H54 (cell line): ENCODE measurements at places on chromosomes 1 and 21.

DNA sequence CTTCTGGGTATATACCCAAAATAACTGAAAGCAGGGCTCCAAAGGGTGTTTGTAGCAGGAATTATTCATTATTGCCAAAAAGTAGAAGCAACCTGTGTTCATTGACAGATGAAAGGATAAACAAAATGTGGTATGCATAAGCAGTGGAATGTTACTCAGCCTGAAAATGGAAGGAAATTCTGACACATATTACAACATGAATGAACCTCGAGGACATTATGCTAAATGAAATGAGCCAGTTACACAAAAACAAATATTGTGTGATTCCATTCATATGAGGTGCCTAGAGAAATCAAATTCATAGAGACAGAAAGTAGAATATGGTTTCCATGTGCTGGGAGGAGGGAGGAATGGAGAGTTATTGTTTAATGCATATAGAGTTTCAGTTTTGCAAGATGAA is 86.3 kb upstream of the ARTN start:
- DNase-seq: no peak

GRCh38 chr1:197042676-197043341 is 24.3 kb downstream of the F13B start:
- no peak for DNase-seq

- no peak for DNase-seq
Measured at GRCh38 chr1:28127617-28128257, 39.3 kb upstream of the EYA3 start.

- DNase-seq: no peak
Measured at GRCh38 chr1:168419736-168420135, 124.1 kb downstream of the XCL2 start.

GRCh38 chr1:235885655-235886262 is 19.1 kb upstream of the LYST start:
- DNase-seq: no peak

DNA sequence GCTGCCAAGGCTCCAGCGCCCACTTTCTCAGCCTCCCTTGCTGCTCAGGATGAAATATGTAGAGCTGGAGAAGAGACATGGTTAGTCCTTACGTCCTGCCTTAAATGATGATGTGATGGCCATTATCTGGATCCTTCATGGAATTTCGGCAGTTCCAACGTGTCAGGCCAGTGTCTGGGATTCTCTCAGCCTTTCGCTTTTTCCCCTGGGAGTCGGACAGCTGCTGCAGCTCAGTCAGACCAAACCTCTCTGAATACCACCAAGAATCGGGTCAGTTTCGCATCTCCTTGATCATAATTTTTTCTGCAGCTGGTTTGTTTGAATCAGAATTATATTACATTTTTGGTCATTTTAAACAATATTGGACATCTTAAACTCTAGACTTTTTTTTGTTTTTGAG is 22.3 kb upstream of the KLHDC8A start:
- DNase-seq: no peak

DNA sequence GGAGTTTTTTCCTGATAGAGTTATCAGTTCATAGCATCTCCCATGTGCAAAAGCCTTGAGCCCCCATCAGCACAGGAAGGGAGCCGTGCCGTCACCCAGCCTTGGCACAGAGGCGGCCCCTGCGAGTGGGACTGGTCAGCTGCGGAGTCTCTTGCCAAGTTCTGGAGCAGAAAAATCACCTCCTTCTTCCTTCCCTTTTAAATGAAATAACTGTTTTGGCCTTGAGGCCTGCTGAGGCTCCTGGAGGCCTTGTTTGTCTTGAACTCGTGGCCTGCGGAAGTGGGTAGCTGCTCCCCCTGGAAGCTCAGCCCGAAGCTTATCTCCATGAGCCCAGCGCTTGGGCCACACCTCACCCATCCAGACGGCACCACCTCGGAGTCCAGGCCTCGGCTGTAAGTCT is 145.7 kb upstream of the TMEM51 start:
- no peak for DNase-seq

DNA sequence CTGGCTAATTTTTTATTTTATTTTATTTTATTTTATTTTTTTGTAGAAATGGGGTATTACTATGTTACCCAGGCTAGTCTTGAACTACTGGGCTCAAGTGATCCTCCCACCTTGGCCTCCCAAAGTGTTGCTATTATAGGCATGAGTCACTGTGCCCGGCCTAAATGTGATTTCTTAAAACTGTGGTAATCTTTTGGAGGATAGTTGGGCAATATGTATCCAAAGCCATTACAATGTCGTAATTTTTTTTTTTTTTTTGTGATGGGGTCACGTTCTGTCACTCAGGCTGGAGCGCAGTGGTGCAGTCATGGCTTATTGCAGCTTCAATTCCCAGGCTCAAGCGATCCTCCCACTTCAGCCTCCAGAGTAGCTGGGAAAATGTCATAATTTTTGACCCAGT is 14.2 kb downstream of the ETV3L start:
- no peak for DNase-seq

DNA sequence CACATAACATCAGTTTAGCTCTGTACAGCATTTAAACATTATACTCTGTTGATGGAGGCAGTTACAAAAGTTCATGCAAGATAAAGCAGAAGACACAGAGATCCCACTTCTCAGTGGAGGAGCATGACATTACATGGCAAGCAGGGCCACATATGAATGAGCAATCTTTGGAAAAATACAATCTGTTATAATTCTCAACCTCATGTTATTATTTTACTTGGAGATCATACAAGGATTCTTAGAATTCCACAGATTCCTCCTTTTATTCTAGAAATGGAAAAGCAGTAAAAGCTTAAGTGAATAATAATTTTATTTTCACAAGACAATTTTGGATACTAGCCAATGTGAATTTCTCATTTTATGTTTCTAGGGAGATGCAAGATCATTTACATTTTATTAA is 66.6 kb downstream of the IFI44 start:
- no peak for DNase-seq

GRCh38 chr1:178283409-178283808 is 189.5 kb downstream of the RASAL2 start:
- DNase-seq: no peak

DNA sequence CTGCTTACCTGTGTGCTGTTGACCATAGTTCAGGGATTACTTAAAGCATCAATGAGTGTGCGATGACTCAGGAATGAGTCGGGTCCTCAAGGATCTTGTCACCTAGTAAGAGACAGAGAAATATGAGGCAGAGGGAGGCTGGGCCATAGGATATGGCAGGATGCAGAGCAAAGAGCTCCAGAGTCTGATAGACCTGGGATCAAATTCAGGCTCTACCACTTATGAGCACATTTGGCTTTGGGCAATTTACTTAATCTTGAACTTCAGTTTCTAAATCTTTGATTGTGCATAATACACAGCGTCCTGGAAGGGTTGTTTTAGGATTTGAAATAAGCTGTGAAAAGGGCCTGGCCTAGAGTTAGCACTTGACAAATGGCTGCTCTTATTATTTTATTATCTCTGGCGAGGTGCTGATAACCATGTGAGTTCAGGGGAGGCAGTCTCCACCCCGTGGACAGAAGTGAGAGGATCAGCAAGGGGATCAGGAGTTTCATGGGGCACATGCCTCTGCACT is 94.5 kb downstream of the ROR1 start:
- DNase-seq: peak; percentile 36

DNA sequence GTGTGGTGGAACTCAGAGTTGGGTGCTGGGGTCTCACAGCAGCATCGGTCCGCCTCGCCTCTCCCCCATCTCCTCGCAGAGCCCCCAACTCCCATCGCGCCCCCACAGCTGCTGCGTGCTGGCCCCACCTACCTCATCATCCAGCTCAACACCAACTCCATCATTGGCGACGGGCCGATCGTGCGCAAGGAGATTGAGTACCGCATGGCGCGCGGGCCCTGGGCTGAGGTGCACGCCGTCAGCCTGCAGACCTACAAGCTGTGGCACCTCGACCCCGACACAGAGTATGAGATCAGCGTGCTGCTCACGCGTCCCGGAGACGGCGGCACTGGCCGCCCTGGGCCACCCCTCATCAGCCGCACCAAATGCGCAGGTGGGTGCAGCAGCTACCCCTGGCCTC is 24.2 kb downstream of the PTPRU start:
- DNase-seq: no peak

DNA sequence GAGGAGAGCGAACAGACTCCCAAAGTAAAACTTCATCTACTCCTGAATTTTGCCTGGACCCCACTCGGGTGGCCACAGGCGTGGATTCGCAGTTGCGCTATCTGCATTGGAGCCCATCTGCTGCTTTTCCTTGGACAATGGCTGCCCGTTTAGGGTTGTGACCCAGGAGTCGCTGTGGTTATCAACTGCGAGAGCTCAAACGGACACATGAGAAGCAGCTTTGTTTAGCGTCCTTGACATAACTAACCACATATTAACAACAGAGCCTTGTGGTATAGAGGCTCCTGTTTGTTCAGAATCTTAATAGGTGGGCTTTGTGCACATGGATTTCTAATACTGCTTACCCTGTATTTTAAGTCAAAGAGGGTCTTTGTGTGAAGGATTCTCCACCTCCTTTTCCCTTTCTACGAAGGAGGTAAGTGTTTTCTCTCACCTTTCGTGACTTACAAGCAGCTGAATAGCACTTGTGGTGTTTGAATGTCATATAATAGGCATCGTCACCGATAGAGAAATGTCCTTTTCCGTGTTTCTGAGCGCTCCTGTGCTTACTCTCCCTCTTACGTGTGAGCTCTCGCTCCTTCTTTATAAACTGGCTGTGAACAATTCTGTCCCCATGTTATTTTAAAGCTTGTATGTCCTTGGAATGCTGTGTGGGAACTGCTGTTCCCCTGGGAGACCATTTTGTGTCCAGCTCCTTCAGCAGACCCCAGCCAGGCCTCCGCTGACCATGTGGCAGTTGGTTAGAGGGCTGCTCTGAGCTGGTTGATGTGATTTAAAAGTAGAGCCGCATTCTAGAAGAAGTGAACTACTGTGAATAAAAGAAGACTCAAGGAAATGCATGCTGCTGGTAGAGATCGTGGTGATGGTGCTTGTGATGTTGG is 441.4 kb downstream of the RPS6KC1 start:
- no peak for DNase-seq

DNA sequence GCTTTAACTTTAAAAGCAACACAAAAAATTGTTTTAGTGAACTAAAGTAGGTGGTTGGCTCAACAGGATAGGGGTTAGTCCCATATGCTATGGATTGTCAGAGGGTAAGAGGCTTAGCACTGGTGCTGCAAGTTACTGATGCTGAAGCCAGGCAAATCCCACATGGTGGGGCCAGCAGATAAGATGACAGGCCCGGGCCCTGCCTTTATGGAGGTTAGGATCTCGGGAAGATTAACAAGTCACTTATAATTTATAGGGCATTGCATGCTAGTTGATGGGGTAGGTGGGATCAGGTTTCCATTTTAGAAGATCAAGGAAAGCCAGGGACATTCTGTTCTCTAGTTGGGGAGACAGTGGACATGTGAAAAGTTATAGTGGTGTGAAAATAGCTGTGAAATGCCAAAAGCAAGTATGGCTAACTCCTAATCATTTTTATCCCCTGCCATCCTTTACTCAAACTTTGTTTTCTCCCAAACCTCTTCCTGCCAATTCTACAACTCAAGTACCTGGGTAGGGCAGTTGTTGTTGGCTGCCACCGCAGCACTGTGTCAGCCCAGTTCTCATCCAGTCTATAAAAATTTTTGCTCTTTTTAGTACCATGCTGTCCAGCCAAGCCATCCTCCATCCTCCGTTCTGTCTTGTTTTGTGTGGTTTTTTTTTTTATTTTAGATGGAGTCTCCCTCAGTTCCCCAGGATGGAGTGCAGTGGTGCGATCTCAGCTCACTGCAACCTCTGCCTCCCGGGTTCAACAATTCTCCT is 10.3 kb downstream of the CHAF1B start:
- no peak for DNase-seq

- DNase-seq: no peak
Measured at GRCh38 chr1:215458104-215458503, 109.0 kb upstream of the KCTD3 start.

GRCh38 chr1:161691846-161692245 is 15.2 kb upstream of the FCRLA start:
- no peak for DNase-seq

GRCh38 chr1:10265027-10265426 is 54.7 kb downstream of the KIF1B start:
- no peak for DNase-seq

GRCh38 chr1:220300442-220301121 is 28.3 kb upstream of the RAB3GAP2 start:
- peak; percentile 69 for DNase-seq

DNA sequence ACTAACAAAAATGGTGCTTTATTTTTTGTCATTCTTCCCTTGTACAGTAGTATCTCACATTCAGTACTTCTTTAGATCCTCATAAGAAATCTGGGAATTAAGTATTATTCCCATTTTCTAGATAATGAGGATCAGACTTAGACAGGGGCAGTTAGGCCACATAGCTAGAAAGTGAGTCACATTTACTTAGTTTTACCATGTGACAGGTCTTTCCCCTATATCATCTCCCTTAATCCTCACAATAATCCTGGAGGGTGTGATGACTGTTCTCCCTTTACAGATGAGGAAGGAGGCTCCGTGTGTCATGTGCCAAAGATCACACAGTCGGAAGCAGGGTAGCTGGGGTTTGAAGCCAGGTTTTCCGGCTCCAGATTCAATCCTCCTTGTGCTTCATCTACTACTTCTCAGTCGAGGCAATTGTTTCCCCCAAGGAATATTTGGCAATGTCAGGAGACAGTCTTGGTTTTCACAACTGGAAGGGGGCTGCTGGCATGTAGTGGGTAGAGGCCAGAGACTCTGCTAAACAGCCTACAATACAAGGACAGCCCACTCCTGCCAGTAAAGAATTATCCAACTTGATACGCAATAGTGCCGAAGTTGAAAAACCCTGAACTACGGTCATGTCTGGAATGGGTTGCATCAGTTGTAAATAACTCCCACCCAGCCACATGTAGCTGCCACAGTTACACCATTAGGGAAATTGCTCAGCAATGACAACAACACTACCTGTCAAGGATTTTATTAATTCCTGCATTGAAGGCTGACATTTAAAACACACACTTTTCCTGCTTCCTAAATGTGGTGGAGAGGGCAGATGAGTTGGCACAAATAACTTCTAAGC is 54.5 kb downstream of the C8B start:
- DNase-seq: no peak

GRCh38 chr1:160711276-160711601 is 383 bp downstream of the CD48 start:
- no peak for DNase-seq

DNA sequence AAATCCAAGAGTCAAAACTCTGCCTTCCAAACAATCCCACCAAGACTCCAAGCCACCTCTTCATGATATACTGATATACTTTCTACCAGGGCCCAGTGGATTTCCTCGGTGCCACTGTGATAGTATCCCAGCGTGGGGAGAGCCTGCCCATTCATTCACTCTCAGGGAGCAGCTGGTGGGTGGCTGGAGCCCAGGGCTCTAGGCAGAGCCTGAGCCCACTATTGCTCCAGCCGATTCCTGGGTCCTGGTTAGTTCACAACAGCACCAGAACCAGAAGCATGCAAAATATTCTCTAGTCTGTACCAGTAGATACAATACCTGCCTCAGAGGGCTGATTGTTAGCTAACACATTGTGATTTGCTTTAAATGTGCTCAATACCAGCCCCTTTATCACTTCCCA is 831 bp downstream of the CSRP1 start:
- no peak for DNase-seq
